ENCODE measurements at places on chromosomes 6 and 20.

- DNase-seq = no peak
Measured at GRCh38 chr6:96521306-96521643, 331 bp upstream of the UFL1 start.

GRCh38 chr6:111087871-111088667, 766 bp downstream of the SLC16A10 start:
- no peak for DNase-seq

GRCh38 chr6:112231594-112232060, 22.7 kb downstream of the LAMA4 start:
- DNase-seq = no peak

DNA sequence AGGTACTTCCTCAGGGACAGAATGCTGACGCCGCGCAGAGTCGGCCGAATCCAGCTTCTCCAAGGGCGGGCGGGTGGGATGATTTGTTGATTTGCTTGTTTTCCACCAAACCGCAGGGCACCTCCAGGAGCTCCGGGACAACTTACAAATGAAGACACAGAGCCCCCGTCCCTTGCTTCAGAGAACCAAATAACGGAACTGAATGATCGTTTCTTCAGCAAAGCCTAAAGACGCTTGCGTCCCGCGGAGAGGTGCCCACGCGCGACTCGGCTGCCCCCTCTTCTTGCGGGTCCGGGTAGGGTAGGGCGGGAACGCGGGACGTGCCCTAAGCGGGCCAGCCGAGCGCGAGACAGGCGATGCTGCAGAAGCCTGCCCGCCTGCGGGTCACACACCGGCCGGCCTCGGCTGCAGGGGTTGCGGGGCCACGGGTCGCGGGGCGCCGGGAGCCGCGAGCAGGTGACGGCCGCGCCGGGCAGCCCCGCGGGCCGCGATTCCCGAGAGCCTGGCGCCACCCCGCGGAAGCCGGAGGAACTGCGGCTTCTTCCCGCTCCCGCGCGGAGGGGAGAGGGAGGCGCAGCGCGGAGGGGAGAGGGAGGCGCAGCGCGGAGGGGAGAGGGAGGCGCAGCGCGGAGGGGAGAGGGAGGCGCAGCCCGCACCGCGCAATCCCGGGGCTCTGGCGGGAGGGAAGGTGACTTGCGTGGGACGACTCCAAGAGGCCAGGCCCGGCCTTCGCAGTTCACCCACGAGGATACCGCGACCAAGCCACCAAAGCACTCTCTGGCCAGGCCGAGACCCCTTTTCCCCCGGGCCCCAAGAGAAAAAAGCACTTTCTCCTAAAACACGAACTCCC, 7.7 kb upstream of the FOXF2 start:
- DNase-seq = no peak

DNA sequence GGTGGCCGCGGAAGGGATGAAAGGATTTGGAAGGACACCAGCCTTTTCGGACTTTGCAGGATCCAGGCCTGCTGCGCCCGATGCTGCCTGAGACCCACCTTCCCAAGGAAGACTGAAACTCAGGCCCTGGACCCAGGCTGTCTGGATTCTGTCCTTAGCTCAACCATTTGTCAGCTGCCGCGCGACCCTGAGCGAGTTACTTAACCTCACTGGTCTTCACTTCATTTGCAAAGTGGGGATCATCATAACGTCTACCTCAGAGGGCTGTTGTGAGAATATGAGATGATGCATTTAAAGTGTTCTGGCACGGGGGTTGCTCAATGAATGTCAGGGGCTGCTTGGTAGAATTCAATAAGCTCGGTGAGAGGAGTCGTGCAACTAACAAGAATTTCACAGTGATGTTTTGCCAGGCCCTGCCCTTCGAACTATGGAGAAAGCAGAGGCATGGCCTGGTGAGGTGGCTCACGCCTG, 104.2 kb upstream of the PRDM1 start:
- DNase-seq = no peak

DNA sequence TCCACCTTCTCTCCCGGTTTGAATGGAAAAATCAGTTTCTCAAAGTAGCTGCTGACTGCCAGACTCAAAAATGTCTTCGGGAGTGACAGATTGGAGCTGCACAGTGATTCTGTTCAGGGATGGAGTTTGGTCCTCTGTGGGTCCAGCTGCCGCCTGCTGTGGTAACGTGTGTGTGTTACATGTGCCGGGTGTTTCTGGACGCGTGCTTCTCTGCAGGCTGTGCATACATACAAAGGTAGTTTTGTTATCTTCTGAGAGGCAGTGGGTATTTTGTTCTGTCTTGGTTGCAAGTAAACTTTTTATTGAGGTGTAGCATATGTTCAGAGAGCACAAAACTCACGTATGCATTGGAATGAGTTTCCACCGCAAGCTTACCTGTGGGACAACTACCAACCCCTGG, 41.3 kb upstream of the NAA20 start:
- DNase-seq = no peak

DNA sequence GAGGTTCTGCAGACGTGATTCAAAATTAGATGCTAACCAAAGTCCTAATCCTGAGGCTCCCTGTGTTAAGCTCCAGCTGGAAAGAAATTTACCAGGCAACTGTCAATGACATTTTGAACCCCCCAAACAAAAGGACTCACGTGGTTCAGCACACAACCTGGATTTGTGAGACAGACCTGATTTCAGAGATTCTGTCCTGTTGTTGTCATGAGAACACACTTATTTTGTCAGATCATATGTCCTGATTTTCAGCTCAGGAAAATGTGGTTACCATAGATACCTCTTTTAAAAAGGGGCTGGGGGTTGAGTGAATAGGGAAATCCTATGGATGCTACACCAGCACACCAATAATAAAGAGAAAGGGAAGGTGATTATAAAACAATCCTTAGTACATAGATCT, 61.6 kb downstream of the MTFR2 start:
- no peak for DNase-seq

DNA sequence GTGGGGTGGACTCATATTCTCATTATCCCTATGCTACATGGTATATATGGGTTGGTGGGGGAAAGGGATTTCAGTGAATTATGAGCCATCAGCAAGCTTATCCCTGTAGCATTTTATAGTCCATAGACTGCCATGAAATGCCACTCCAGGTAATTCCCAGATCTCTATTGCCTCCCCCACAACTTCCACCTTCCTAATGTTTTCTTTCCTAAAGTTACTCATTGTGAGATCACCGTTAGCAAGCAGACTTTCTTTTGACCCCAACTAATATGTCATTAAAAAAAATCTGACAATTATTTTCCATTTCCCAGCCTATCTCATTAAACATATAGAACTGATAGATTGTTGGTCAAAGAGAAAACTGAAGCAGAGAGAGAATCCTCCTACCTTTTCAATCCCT, 40.7 kb upstream of the TBX18 start:
- DNase-seq = no peak

GRCh38 chr6:143529095-143529494, 17.6 kb upstream of the FUCA2 start:
- no peak for DNase-seq

- no peak for DNase-seq
Measured at GRCh38 chr20:59242714-59243626, 57.4 kb upstream of the EDN3 start.

DNA sequence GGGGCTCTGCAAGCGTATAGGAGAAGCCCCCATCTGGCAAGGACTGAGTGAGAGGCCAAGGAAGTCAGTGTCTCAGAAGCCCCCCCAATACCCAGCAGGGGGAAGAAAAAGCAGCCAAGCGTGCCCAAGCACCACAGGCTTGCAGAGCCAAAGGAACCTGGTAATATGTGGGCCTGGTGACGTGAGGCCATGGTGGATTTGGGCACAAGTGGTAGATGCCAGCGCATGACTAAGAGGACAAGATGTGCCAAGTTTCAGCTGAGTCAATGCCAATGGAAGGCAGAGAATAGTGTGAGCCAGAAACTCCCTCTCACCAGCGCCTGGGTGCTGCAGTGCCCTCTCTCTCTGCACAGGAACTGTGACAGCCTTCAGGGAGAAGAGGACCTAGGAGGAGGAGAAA, 110.0 kb downstream of the QRSL1 start:
- no peak for DNase-seq

DNA sequence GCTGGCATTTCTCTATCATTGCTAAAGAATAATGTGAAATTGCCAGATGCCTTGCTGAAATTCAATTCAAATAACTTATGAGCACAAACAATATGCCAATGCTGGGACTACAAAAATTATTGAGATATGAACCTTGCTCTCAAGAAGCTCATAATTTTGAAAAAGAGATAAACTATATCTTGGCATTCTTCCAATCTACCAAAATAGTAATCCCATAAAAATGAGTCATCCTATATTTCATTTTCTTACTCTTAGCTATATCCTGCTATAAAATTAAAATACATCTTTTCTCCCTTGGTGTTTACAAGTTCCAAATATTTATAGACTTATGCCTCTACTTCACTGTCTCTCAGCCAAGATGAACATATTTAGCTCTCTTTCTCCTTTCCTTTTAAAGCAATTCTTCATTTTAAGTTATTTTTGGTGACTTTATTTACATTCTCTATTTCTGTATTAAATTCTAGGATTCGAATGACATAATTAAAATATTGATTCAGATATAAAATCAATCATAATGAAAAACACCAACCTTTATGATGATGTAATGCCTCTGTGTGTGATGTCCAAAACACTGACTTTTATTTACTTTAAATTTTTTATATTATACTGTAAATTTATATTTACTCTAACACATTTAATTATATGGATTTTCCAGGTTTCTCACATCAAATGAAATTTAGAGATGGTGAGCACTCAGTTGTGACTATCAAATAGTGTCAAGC, 152.6 kb downstream of the CDK19 start:
- no peak for DNase-seq

DNA sequence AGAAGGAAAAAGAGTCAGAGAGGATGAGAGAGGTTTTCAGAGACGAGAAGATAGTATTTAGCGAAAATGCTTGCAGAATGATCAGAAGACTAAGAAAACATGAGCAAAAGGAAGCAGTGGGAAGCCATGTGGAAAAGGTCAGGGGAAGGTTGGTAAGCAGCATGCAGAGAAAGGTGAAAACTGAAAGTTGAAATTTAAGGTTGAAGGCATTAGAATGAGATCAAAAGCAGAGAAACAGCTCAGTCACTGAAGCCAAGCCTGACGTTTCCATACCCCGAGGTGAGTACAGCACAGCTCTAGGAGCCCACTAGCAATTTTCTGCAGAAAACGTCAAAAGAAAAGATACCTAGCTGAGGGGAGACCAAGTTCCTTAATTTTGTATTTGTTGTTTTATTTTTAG, 19.1 kb upstream of the TFB1M start:
- no peak for DNase-seq

GRCh38 chr6:165086814-165087213, 222.6 kb downstream of the C6orf118 start:
- no peak for DNase-seq

- no peak for DNase-seq
Measured at GRCh38 chr20:22652681-22653588, 68.6 kb upstream of the FOXA2 start.
